ENCODE measurements at places on chromosomes 12 and 14.

DNA sequence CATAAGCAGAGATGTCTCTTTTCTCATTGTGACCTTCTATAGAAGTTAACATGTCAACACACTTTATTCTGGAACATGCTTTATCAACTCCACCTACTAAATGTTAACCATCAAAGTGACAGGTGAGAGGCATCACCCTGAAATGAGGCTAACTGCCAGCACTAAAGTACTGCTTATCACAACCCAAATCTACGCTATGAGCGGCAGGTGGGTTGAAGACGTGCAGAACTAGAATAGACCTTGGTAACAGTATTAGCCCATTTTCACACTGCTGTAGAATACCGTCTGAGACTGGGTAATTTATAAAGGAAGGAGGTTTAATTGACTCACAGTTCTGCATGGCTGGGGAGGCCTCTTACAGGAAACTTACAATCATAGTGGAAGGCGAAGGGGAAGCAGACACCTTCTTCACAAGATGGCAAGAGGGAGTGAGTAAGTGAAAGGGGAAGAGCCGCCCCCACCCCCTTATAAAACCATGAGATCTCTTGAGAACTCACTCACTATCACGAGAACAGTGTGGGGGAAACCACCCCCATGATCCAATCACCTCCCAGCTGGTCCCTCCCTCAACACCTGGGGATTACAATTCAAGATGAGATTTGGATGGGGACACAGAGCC lies 359.0 kb downstream of the SEC23A start:
- no peak for DNase-seq

- no peak for DNase-seq
These were observed 191.8 kb downstream of the C12orf75 start for GRCh38 chr12:105522166-105522825.

DNA sequence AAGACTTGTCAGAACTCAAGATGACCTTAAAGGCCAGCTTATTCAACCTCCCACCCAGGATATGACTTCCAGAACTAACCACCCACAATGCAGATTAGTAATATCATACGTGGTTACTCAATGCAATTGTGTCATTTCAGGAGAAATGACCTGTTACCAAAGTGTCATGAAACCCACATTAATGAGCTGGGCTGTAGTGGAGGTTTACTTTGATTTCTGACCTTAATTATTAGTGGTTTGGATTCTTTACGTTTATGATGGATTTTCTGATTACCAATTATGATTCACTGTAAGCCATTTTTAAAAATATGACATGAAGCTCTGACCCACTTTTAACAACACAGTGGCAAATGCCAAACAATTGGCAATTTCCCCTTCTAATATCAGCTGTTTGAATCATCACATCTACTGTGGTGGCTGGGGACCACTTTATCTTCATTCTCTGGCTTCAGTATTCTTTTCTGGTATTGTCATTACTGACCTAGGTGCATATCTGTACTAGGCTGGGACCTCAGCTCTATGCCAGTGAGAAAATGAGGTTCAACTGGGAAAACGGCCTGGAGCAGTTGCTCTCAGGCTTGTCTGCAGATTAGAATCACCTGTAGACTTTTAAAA lies 223.3 kb downstream of the RGS6 start:
- no peak for DNase-seq

GRCh38 chr12:39581592-39581991 lies 38.0 kb downstream of the ABCD2 start:
- DNase-seq = no peak

GRCh38 chr12:131271724-131272123 lies 318.0 kb downstream of the ADGRD1 start:
- DNase-seq = no peak

GRCh38 chr12:131366261-131366871 lies 344.5 kb upstream of the SFSWAP start:
- DNase-seq = no peak

DNA sequence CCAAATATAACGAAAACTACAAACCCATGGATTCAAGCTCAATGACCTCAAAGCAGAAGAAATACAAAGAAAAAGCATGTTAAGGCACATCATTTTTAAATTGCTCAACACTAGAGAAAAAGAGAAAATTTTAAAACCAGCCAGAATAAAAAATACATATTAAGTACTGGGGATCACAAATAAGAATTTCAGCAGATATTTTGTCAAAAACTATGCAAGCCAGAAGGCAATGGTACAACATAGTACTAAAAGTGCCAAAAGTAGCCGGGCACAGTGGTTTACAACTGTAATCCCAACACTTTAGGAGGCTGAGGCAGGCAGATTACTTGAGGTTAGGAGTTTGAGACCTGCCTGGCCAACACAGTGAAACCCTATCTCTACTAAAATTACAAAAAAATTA lies 10.2 kb downstream of the SGPP1 start:
- no peak for DNase-seq

DNA sequence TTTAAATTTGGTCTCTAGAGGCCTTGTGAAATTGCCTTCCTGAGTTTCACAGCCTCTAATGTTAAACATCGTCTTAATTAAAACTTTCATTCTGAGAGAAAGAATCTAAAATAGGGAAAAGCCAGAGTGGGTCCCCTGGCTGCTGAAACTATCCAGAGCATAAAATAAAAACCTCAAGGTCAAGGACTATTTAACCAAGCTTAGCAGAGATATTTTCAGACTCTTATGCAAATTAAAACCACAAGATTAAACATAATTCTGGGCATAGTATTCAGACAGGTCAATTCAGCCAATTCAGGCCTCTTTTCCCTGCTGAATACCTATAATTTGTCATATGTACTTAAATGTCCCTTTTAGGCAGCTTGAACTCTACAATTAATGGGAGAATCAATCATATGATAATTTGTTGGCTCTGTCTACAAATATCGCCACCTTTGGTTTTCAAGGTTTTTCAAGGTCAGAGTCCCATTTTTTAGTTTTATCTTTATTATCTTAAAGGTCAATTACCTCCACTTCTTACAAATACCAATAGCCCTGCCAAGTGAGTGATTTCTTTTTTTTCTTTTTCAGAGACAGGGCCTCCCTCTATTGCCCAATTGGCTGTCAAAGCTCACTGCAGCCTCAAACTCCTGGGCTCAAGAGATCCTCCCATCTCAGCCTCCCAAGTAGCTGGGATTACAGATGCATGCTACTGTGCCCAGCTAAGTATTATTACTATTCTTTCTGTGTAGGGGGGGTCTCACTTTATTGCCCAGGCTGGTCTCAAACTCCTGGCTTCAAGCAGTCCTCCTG lies 257.1 kb downstream of the PHLDA1 start:
- no peak for DNase-seq

DNA sequence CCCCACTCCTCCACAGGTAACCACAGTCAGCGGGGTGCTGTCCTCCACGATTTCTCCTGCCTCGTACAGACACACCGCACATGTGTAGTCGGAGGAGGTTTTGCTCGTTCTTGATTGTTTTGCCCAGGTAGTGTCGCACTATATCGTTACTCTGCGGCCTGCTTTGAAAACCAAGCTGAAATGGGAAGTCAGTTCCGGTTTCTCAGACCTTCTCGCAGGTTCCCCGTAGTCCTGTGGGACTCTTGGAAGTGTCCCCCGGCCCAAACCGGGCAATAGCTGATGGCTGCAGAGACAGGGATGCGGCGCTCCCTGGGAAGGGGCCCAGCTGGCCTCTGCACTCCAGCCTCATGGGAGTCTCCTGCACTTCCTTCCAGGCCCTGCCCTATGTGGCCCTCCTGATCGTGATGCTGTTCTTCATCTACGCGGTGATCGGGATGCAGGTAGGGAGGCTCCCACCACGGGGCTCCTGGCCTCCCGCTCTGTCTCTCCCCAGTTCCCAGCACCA lies 141.3 kb upstream of the FKBP4 start:
- no peak for DNase-seq

- DNase-seq = no peak
These were observed 9.2 kb downstream of the CD69 start for GRCh38 chr12:9751204-9752144.

- no peak for DNase-seq
These were observed 16.7 kb downstream of the TRHDE start for GRCh38 chr12:72288911-72289310.

- no peak for DNase-seq
These were observed 3.5 kb downstream of the FMNL3 start for GRCh38 chr12:49703647-49704137.

Data from liver (tissue), 10 donors.